Osteoblast (primary cell): ENCODE measurements at places on chromosomes 12 and 14. TPM values are rescaled to one million over a fixed set of nuclear protein-coding genes. Genes with fewer than 3 reads are reported as not detected.

DNA sequence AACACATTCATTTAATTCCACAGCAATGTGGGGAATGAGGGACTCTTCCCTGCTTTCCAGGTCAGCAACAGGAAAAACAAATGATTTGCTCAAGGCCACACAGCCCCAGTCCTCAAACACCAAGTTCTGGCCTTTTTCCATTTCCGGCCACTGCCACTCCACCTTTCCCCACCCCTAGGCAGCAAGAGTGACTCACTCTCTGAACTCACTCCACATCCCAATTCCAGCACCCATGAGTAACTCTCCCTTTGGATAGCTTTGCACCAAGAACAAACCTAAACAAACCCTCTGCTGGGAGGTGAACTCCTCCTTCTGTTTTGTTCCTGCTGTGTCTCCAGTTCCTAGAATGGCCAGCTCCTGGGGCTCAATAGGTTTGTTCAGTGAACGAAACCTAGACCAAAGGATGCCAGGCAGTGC is 30.4 kb upstream of the PLEKHG6 start:
- peak; percentile 98 for DNase-seq

GRCh38 chr12:72111706-72112105 is 160.5 kb upstream of the TRHDE start:
- no peak for DNase-seq

GRCh38 chr14:75602503-75602902 is 24.1 kb downstream of the FLVCR2 start:
- DNase-seq: no peak

DNA sequence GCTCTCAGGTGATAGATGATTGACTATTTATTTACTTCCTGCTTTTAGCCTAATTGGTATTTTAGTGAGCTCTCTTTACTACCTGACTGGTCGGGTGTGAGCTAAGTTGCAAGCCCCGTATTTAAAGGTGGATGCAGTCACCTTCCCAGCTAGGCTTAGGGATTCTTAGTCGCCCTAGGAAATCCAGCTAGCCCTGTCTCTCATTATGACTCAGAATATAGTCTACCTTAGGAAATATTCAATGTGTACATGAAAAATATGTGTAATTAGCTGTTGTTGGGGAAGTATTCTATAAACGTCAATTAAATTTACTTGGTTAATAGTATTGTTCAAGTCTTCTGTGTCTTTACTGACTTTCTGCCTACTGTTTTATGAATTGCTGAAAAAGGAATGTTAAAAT is 306.9 kb upstream of the DIO2 start:
- no peak for DNase-seq

DNA sequence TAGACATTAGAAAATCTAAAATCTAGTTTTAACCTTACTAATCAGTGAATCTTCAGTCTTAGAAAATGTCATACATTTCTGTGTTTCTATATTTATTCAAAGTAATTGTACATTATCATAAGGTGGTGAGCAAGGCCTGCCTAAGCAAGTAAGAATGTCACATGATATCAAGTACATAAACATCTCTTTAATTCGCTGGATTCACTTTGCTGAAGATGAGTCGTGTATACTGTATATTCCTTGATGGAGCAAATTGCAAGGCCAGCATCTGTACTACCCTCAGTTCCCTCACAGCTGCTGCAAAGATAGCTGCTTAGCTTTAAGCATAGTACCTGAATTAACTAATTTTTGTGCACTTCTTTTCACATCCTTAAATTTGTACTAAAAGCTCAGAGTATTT is 8.5 kb upstream of the AK7 start:
- DNase-seq: no peak

The TOMM20L gene
- total RNA-seq: not detected in 2 replicates

The RNFT2 gene
- 2.4 and 3.3 TPM in 2 replicates for total RNA-seq

The DNAJC22 gene
- total RNA-seq: 0.29 and 1.1 TPM in 2 replicates

The MMP17 gene
- total RNA-seq: 10.5 and 11.2 TPM in 2 replicates

The COX8C gene
- total RNA-seq: not detected in 2 replicates
